ENCODE measurements at places on chromosomes 2 and 18.
A peak's percentile ranks its signal among the peaks of the same experiment; 100 is the strongest.

GRCh38 chr18:41974796-41975201, 19.8 kb downstream of the PIK3C3 start:
- no peak for DNase-seq

DNA sequence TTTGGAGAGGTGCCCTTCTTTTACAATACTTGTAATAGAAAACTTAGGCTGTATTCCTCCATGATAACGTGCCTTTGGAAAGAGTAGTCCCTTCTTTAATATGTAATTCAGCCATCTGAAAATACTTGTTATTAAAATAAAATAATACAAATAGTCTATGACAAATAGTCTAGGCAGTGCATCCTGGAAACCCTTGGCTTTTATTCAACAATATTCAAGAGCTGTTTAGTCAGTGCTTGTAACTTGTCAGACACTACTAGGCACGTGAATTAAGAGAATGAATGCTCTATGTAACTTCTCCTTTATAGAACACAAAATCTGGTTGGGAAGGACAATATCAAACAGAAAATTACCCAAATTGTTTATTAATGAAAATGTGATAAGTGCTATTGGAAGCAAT, 388.2 kb downstream of the MTX2 start:
- DNase-seq = no peak

- DNase-seq = no peak
These were observed 156.2 kb downstream of the WDSUB1 start for GRCh38 chr2:159130302-159130701.

- no peak for DNase-seq
These were observed 756.6 kb upstream of the CELF4 start for GRCh38 chr18:38322206-38322605.

DNA sequence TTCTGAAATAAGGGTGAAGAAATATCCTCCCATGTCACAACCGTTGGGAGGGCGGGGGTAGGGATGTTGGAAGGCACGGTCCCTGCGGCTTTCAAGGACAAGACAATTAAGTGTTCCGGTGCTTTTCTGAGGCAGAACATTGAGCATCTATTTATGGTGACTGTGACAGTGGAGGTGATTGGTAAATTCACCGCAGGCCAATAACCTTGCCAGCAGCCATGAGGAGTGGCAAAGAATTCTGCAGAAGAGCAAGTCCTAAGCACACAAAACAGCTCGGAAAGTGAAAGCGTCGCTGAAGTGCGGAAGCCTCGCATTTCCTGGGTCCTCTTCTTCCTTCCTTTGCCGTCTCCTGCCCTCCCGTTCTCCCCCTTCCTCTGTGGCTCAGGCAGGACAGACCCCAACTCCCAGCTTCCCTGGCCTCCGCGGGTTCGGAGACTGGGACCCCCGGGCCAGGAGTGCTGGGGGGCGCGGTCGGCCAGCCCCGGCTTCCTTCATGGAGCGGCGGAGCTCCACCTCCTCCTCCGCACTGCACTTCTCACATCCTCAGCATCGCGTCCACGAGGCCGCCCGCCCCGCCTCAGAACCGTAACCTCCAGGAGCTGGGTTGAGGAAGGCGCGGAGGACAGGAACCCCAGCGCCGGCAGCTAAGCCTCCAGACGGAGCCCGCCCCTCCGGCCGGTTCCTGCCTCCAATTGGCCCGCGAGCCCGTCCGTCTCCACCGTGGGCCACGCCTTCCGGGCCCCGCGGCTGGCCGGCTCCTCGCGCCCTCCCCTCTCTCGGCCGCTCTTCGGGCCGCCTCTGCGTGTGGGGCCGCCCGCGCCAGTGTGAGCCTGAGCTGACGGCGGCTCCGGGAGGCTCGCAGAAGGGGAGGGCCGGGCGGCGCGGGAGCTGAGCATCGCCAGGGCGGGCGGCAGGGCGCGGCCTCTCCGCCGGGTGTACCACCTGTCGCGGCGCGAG, at the start of gene ME2:
TSS of gene ME2 (plus strand) at position 774 of the 957 bp plus-strand sequence. CDS start 16,703 bp downstream, outside the sequence.
- peak; percentile 63 for DNase-seq

- DNase-seq = peak; percentile 91
These were observed 18.7 kb upstream of the SCYGR1 start for GRCh38 chr2:227406177-227407031.

DNA sequence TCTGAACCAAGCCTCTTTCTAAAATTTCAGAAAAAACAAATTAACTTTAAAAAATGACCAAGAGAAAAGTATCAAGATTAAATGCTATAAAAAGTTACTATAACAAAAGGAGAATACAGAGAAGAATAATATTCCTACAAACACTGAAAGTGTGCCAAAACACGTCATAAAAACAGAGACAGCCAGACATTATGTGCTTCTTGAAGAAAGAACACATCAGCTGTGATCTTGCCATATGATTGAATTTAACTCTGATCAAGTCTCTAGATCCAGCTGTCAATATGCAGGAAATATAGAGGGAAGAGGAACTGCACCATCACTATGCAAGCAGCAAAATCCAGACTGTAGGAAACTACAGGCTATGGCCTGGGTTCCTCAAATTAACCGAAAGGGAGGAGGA, 33.7 kb upstream of the COL5A2 start:
- DNase-seq = no peak

DNA sequence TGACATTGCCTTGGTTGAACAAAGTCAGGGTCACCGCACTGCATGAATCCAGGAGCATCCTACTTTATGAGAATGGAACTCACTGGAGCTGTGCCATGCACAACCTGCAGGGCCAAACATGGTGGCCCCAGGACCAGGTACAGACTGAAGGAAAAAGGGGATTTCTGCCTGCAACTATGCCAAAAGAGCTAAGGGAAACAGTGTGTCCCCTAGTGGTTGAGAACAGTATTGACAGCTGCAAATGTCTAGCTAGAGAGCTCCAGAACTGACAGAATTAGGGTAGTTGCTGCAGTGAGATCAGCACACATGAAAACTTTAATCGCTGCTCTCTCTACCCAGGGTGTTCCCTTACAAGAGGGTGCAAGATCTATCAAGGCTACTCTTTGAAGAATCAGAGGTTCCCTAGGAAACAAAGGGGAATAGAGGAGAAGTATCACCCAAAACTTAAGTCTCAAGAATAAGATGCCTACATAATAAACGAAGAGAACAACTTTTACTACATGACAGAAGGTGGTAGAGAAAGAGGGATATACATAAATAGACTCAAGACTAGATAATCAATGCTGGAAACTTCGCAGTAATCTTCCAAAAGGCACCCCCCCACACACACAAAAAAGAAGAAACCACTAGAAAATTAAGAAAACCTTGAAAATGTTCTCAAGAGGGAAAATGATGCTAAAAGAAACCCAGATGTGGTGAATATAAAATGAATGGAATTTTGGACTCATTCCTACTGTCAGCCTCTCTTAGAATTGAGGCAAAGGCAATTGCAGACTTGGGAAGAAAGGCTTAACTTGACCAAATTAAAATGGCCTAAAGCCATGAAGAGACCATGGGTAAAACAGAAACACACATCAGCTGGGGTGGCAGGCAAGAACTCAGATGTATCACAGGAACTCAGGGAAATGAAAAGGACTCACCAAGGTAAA, 43.6 kb upstream of the IHH start:
- peak; percentile 3 for DNase-seq

DNA sequence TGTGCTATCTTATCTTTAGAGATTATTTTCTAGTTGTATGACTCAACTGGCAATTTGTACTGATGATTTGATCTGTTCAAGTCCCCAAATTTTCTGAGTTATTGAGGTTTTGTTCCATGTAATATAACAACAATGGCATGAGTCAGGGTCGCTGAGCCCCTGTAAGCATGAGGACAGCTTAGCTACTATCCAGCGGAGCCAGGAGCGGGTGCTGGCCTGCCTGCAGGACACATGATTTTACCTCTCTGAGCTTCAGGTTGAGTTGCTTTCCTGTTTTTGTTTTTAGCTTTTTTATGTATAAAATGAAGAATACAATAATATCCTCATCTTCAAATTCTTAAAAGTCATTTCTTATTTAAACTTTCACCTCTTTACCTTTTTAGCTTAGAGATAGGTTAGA, 561.1 kb downstream of the CNTNAP5 start:
- no peak for DNase-seq

DNA sequence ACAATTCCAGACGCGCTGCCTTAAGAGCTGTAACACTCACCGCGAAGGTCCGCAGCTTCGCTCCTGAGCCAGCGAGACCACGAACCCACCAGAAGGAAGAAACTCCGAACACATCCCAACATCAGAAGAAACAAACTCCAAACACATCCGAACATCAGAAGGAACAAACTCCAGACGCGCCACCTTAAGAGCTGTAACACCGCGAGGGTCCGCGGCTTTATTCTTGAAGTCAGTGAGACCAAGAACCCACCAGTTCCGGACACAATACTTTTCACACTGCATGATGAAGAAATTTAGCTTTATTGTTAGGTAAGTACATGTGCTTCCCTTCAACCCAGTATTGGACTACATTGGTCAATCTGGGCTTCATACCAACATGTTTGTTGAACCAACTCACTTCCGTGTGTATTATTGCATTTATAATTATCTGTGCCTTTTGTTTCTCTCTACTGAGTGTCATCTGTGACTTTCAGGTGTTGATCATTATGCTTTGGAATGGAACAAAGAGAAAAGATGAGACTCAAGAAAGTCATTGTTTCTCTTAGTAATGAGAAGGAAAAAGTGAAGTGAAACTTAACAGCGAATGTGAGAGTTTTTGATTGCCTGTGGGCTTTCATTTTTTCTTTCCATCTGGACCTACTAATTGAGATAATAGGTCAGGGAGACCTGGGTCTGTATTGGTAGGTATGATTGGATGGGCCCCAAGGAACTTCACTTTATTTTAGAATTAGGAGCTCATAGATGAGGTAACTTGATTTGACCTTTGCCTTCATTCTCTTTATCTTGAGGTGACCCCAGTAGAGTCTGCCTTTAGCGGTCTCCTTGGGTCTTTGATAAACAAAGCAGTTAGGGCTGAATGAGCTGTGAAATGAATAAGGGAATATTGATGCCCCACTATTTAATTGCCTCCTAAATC, 76.1 kb upstream of the CAVIN2 start:
- no peak for DNase-seq

DNA sequence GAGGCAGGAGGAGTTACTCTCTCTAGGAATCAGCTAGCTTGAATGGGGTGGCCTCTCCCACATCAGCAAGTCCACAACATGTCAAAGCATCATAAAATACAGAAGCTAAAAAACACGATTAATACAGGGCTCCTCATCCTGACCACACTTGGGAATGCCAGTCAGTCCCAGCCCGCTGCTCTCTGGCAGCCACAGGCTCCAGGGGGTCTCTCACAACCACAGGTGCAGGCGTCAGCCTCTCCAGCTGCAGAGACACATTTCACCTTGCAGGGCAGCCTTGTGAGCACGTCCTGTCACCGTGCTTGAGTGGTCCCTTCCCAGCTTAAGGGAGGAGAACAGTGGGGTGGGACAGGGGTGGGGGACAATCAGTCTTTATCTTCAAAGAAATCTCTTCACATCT, 137.4 kb upstream of the SH3BP4 start:
- no peak for DNase-seq

- DNase-seq = no peak
These were observed 42.9 kb downstream of the SRBD1 start for GRCh38 chr2:45567974-45568789.

DNA sequence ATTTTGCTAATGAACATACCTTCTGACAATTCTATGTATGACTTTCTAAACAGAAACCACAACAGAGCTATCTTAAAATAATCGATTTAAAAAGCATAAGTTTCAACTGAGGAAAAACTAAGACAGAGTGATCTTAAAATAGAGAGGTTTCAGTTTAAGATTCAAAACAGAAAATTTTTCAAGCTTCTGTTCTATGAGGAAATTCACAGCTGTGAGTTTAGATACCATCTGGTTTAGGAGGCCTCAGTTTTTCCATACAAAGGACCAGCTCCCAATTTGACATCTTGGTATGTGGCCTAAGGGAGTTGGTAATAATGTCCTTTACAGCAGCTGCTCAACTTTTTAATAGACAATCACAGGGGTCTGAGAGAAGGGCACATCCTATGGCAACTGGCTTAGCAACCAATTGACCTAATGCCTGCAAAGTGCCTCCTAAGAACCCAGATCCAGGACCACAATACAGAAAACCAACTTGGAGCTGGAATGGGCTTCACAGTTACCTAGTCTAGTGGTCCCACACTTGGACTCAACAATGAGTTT, 39.7 kb downstream of the MDH1 start:
- no peak for DNase-seq

- DNase-seq = no peak
These were observed 205.1 kb upstream of the EPAS1 start for GRCh38 chr2:46091961-46092667.

DNA sequence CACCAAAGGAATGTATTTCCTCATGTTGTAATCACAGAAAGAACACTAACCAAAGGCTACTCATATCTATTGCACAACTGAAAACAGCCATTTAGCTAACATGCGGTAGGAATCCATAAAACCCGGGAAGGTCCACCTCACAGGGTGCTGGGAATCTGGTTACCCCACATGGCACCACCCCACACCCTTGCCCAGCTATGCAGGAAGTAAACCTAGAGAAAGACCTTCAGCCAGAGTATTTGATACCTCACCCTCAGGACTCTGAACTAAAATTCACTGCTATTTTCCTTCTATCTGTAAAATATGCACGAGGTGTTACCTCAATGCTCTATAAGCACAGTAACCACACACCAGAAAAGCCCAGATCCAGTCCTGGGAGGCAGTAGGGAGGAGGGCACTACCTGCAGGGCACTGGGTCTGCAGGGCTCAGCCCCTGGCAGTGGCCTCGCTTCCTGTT, 45.8 kb downstream of the PTPN2 start:
- no peak for DNase-seq

DNA sequence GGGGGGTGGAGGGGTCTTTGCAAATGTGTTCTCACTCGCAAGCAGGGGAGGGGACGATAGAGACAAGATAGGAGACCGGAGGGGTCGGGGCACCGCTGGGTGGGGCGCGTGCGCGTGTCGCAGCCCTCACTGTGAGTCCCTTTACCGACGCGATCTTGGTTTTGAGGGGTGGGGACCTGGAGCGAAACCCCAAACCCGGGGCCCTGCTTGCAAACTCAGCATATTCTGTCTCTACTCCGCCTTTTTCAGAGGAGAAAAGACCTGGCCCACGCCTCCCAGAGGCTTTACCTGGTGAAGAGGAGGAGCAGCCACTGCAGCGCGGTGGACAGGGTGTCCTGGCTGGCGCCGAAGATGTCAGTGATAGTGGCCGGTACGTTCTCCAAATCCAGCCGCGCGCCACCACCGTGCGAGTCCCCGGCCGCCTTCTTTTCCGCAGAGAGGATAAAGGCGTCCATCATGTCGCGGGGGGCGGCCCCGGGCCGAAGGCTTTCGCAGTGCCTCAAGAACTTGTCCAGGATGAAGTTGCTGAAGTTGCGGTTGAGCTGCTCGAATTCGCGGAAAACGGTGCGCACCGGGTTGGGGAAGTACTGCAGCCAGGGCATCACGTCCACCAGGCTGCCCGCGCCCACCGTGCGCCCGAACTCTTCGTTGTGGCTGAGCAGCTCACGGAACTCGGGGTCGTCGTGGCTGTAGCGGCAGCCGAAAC, 1.7 kb downstream of the CYP1B1 start:
- no peak for DNase-seq

- no peak for DNase-seq
These were observed 30.3 kb upstream of the GPR17 start for GRCh38 chr2:127615511-127616166.

- no peak for DNase-seq
These were observed 98.1 kb downstream of the SP3 start for GRCh38 chr2:173866874-173867618.

- DNase-seq = no peak
These were observed 416.1 kb downstream of the ARHGAP15 start for GRCh38 chr2:143545059-143545948.
